ENCODE measurements at places on chromosomes 5 and 9.

GRCh38 chr5:128925973-128926372, 39.3 kb upstream of the SLC27A6 start:
- DNase-seq, result no peak

DNA sequence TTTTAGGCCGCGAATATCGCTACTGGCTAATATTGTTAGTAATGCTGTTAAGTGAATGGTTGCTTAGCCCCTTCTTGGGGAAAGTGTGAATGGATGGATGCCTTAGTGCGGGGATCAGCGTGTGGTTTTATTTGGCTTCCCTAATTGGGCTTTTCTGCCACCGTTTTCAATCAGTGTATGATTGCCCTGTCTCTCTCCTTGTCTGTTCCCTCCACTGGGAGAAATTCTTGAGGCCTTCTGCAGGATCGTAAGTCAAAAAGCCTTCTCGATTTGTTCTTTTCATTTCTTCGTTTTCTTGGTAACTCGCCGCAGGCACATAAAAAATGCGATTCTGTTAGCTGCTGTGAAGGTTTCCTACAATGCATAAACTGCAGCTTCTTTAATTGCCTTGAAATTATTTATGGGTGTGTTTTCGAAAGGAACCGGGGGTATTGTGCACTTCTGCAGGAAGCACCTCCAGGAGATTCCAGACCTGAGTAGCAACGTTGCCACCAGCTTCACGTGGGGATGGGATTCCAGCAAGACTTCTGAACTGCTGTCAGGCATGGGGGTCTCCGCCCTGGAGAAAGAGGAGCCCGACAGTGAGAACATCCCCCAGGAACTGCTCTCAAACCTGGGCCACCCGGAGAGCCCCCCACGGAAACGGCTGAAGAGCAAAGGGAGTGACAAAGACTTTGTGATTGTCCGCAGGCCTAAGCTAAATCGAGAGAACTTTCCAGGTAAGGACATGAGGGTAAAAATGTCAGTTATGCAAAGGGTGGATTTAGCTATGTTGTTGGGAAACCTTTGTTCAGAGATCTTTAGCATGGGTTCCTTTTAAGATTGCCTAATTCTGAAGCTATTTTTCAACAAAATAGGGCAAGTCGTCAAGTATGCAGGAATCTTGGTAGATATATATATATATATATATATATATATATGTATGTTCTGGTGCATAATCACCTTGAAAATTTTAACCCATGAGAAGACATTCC, 700 bp downstream of the SKP2 start:
- DNase-seq, result peak; percentile 18

DNA sequence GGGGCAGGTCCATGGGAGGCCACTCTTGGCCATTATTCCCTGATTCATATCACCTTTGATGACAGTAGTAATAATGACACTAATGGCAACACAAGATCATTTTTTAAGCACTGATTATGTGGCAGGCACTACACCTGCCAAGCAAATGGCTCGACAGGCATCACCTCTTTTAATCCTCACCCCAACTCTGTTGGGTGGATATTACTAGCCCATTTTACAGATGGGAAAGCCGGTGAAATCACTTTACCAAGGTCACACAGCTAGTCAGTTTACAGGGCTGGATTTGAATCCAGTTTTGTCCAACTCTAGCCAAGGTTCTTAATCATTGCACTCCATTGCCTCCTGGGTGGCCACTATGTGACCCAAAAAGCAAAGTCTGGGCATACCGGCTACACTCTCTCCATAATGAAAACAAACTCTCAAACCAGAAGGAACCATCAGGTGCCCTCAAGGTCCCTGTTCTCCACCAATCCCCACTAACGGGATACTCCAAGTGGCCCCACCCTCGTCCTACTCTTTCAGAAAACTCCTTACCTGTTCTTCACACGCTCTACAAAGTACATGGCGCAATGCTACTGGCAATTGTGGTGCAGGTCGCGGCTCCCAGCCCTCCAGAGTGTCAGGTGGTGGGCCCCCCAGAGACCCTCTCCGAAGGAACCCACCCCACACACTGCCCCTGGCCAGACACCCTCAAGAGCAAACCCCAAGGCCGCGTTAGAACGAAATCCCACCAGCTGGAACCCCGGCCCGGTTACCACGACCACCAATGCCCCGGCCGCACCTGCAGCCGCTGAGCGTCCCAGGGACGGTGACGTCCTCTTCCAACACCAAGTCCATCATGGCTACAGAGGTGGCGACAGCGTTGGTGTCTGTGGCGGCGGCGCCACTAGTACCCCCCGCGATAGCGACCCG, 572 bp downstream of the CDK5RAP2 start:
- DNase-seq, result peak; percentile 26

DNA sequence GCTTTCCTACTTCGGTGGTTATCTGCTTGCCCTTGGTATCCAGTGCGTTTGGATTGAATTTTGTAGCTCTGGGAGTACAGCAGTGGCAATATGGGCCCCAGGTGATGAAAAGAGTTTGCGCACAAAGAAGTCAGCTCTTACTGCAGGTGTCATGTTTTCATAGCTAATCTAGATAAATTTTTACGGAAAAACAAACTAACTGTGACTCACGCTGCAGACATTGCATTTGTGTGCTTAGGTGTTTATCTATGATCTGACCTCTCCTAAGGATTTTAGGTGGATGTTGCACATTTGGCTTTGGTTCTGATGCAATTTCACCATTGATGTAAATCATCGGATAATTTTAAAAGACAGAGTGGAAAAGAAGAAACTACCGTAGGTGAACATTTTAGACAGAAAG, 92.1 kb downstream of the VCAN start:
- no peak for DNase-seq

- no peak for DNase-seq
These were observed 319.0 kb upstream of the PTGER4 start for GRCh38 chr5:40360685-40361084.

DNA sequence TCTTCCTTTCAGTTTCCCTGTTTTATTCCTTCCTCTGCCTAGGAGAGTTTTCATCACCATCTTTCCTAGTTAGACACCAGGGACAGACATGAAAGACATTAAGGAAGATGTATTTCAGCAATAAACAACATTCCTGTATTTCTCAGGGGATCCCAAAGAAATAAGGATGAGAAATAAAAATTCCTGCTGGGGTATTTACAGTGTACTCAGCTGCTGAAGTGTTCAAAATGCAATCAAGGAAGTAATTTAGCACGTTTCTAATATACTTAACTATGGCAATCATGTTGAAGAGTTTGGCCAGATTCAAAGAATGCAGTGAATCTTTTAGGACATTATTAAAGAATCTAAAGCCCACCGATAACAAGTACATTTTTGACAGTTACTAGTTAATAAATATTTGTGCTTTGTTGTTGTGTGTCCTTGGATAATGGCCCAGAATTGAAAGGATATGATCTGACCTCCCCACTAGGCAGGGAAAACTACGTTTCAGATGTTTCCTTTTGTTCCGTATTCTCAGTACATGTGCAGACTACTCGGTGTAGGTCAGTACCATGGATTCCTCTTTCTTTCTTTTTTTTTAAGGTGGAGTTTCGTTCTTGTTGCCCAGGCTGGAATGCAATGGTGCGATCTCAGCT, 46.8 kb downstream of the INIP start:
- no peak for DNase-seq

DNA sequence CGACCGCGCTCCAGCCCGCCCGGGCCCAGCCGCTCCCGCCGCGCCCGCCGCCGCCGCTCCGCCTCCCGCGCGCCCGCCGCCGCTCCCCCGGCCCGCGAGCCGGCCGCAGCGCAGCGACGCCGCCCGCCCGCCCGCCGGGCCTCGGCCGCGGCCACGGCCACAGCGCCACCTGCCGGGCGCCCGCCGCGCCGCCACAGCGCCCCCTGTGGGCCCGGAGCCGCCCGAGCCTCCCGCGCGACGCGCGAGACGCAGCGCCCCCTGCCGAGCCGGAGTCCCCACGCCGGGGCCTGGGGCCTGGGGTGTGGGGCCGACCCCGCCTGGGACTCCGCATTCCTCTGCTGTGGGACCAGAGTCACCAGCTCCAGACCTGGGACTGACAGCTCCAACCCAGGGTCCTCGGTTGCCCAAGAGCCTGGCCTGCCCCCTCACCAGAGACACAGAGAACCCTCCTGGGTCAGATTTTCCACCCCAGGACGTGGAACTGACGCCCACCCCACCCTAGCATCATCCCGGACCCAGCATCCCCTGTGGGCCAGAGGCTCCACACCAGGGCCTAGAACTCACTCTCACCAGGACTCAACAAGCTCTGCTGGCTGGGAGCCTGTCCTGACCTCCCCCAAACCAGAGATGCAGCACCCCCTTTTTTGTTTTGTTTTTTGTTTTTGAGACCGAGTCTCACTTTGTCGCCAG, at the start of gene RAPGEF1:
Gene RAPGEF1 (minus strand): TSS at position 118 of the 690 bp plus-strand sequence. CDS start 246 bp downstream, outside the sequence.
- peak; percentile 82 for DNase-seq

DNA sequence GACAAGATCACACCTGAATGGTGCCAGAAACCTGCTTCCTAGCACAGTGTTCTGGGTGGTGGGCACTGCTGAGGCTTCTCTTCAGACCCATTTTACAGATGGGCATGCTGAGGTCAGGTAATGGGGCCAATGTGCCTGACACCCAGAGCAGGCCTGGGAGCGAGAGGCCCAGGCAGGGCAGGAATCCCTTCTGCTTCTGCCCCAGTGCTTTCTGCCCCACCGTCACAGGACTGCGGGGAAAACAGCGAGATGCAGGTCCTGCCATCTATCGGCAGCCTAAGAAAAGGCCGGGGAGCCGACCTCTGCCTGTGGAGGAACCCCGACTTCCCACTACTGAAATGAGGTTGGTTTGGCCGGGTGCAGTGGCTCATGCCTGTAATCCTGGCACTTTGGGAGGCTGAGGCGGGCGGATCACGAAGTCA, 22.8 kb upstream of the RNU6ATAC start:
- no peak for DNase-seq

- no peak for DNase-seq
These were observed 15.9 kb downstream of the CDK7 start for GRCh38 chr5:69250593-69250992.

GRCh38 chr9:113707953-113708695, 168.0 kb upstream of the ZNF618 start:
- no peak for DNase-seq

- no peak for DNase-seq
These were observed 115.8 kb downstream of the RXRA start for GRCh38 chr9:134442085-134442474.

Data from HAP-1 (cell line).